ENCODE measurements at places on chromosomes 1 and 21.

GRCh38 chr1:109444346-109444745 lies 18.1 kb upstream of the PSMA5 start:
- H3K27me3 ChIP-seq: no peaks in the 10 kb centered on the region
- H3K4me3 ChIP-seq: no peak overlapping the region
- no peaks in the 10 kb centered on the region for H3K4me1 ChIP-seq

- H3K4me1 ChIP-seq: peaks cover 13% of the 10 kb centered on the region
- no peak overlapping the region for H3K27ac ChIP-seq
- DNase-seq: peak; percentile 7
- H3K36me3 ChIP-seq: no peaks in the 10 kb centered on the region
- H3K27me3 ChIP-seq: no peaks in the 10 kb centered on the region
Measured at GRCh38 chr1:59198564-59198963, 98.3 kb upstream of the FGGY start.

- H3K36me3 ChIP-seq: no peaks in the 10 kb centered on the region
- no peak for DNase-seq
- no peaks in the 10 kb centered on the region for H3K4me1 ChIP-seq
- H3K4me3 ChIP-seq: no peak overlapping the region
- H3K27ac ChIP-seq: no peak overlapping the region
Measured at GRCh38 chr1:2778220-2778592, 23.3 kb downstream of the TTC34 start.

DNA sequence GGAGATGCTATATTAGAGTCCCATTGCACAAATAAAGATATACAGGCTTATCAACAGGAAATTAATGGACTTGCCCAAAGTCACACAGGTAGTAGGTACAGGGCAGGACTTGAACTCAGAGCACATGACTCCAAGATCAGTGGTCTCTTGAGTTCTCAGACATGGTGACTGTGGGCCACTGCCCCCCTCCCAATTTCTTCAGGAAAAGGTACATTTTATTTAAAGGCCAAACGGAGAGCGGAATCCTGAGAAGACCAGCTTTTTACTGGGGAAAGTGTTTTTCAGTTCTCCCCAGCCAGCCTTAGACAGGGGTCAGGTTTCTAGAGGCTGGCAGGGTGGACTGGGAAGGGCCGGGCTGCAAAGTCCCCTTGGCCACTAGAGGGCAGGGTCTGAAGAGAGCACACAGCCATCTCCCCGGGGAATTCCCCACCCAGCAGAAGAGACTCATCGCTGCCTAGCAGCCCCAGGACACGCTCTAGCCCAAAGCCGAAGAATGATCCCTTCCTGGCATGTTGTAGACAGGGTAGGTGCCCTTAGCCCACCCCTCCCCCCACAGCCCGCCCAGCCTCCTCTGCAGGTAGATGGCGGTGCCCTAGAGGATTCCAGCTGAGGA lies 29.7 kb downstream of the ACP6 start:
- H3K4me1 ChIP-seq: no peaks in the 10 kb centered on the region
- H3K27ac ChIP-seq: no peak overlapping the region
- peak; percentile 75 for DNase-seq

DNA sequence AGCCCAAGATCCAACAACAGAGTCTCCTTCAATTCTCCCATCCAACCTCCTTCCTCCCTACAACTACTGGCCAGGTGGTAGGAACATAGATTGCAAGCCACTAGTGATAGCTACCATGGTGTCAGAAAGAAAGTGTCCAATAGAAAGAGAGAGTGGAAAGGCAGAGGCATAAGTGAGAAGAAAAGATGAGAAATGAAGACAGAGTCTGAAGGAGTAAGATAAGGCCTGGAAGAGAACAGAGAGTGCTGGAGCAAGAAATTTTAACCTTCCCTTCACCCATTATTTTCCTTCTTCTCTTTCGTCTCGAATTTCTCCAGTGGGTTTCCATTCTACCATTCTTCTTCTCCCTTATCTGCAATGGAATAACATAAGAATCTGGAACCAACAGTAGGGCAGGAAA lies 57.9 kb downstream of the CDC42BPA start:
- no peak overlapping the region for H3K27ac ChIP-seq
- no peaks in the 10 kb centered on the region for H3K36me3 ChIP-seq
- no peaks in the 10 kb centered on the region for H3K4me1 ChIP-seq

DNA sequence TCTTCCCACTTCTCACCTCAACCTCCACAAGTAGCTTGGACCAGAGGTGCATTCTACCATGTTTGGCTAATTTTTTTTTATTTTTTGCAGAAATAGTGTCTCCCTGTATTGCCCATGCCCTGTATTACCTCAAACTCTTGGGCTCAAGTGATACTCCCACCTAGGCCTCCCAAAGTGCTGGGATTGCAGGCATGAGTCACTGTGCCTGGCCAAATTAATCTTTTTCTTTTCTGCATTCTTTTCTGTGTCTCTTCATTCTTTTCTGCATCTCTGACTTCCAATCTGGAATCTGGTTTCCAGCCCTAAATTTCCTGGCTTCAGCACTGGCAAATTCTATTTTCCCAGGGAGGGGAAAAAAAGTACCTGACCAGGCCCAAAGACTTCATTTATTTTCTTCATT lies 31.2 kb upstream of the TACSTD2 start:
- no peak overlapping the region for H3K27ac ChIP-seq
- no peak for DNase-seq
- H3K4me1 ChIP-seq: peaks cover 10% of the 10 kb centered on the region
- H3K36me3 ChIP-seq: no peaks in the 10 kb centered on the region
- H3K4me3 ChIP-seq: no peak overlapping the region

GRCh38 chr1:198253668-198254067 lies 96.9 kb downstream of the NEK7 start:
- DNase-seq: no peak
- H3K36me3 ChIP-seq: no peaks in the 10 kb centered on the region
- no peak overlapping the region for H3K27ac ChIP-seq
- no peak overlapping the region for H3K4me3 ChIP-seq

GRCh38 chr21:14557413-14557812 lies 11.3 kb upstream of the SAMSN1 start:
- no peaks in the 10 kb centered on the region for H3K27me3 ChIP-seq
- H3K27ac ChIP-seq: no peak overlapping the region
- no peaks in the 10 kb centered on the region for H3K4me1 ChIP-seq
- no peaks in the 10 kb centered on the region for H3K36me3 ChIP-seq

- H3K27me3 ChIP-seq: no peaks in the 10 kb centered on the region
- H3K27ac ChIP-seq: peak overlapping the region; percentile 34
- peaks cover 73% of the 10 kb centered on the region for H3K4me1 ChIP-seq
- no peak for DNase-seq
- no peaks in the 10 kb centered on the region for H3K36me3 ChIP-seq
- H3K4me3 ChIP-seq: no peak overlapping the region
Measured at GRCh38 chr1:230139315-230139714, 72.3 kb downstream of the GALNT2 start.

DNA sequence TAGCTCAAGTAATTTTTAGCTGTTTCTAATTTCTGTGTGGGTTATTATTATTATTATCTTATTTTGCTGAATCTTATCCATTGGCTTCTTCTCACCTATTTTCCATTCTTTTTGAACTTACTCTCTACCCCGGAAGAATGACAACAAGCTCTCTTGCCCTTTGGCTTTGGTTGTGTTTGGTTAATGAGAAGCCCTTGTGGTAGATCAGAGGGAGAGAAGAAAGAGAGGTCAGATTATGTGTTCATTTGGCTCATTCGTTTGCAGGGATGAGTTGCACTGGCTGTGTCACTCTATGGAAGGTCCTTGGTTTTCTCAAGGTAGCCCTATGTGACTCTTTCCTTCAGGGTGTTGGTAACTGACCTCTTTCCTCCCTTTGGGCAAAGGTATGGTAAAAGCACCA lies 391.9 kb downstream of the LMO4 start:
- DNase-seq: no peak
- no peak overlapping the region for H3K27ac ChIP-seq
- no peaks in the 10 kb centered on the region for H3K27me3 ChIP-seq

- no peaks in the 10 kb centered on the region for H3K27me3 ChIP-seq
- H3K27ac ChIP-seq: no peak within 1 kb of the TSS
- H3K36me3 ChIP-seq: no peaks in the 10 kb centered on the region
- peaks cover 12% of the 10 kb centered on the region for H3K4me1 ChIP-seq
- no peak within 1 kb of the TSS for H3K4me3 ChIP-seq
Measured at GRCh38 chr1:19664453-19665185, at the start of gene HTR6. Gene HTR6, plus strand, starts transcription at chr1:19664875. Its CDS starts 879 bp downstream, at chr1:19665754.

- H3K4me1 ChIP-seq: no peaks in the 10 kb centered on the region
- peaks cover 14% of the 10 kb centered on the region for H3K36me3 ChIP-seq
- H3K27me3 ChIP-seq: no peaks in the 10 kb centered on the region
- no peak overlapping the region for H3K4me3 ChIP-seq
- no peak overlapping the region for H3K27ac ChIP-seq
- no peak for DNase-seq
Measured at GRCh38 chr1:212353181-212353580, 61.5 kb downstream of the PACC1 start.

DNA sequence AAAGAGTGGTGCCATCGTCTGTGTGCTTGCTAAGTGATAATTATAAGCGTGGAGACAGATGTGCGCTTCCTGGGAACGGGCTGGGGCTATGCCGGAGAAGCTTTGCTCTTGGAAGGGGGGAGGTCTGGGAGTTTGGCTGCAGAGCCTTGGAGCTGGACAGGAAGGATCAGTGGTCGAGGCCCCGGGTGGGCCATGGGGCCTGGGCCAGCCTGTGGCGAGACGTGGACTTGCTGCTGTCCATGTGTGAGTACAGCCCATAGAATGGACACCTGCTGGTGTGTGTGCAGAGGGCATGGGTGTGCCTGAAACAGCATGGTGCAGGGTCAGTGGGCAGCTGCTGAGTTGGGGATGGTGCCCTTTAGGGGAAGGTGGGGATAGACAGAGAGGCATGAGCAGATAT lies 121.3 kb downstream of the PCBP3 start:
- H3K4me3 ChIP-seq: no peak overlapping the region
- H3K27ac ChIP-seq: no peak overlapping the region
- no peaks in the 10 kb centered on the region for H3K27me3 ChIP-seq

GRCh38 chr1:96559707-96560596 lies 161.6 kb upstream of the PTBP2 start:
- H3K4me1 ChIP-seq: no peaks in the 10 kb centered on the region
- no peaks in the 10 kb centered on the region for H3K27me3 ChIP-seq
- peak; percentile 34 for DNase-seq

DNA sequence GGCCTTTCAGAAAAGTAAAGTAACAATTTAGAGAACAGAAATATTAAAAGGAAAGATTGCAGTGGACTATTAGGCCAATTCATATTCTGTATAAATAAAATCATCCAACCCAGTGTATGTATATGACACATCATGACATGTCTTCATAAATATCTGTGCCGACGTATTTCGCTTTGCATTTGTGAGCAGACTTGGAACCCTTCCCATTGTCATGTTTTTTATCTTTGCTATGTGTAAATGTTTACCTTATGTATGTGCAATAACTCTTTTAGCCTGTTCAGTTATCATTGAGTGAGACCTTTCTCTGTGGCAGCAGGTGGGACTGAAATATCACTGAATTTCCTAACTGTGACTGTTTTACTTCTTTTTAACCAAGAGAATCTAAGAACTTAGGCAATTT lies 58.0 kb upstream of the FAM3B start:
- no peak overlapping the region for H3K4me3 ChIP-seq
- peaks cover 7% of the 10 kb centered on the region for H3K4me1 ChIP-seq
- no peak overlapping the region for H3K27ac ChIP-seq
- no peaks in the 10 kb centered on the region for H3K36me3 ChIP-seq

DNA sequence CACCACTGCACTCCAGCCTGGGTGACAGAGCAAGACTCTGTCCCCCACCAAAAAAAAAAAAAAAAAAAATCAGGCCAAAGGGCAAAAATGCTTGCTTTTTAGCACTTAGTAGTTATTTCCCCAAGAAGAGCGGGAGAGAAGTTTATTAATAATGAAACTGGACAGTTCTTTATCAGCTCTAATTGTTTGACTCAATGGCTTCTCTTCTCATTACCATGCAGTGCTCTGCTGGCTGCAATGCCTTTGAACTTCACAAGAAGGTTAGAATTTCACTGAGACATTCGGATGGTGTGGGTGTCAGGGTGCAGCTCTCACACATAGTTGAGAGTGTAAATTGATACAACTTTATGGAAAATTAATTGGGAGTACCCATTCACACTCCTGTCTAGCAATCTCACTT lies 63.7 kb downstream of the EDARADD start:
- H3K4me1 ChIP-seq: no peaks in the 10 kb centered on the region
- no peak for DNase-seq
- H3K27me3 ChIP-seq: no peaks in the 10 kb centered on the region
- no peak overlapping the region for H3K4me3 ChIP-seq
- no peak overlapping the region for H3K27ac ChIP-seq

GRCh38 chr1:204420039-204421004 lies 8.7 kb upstream of the PPP1R15B start:
- H3K4me3 ChIP-seq: no peak overlapping the region
- no peak overlapping the region for H3K27ac ChIP-seq
- H3K36me3 ChIP-seq: no peaks in the 10 kb centered on the region
- peaks cover 47% of the 10 kb centered on the region for H3K4me1 ChIP-seq

DNA sequence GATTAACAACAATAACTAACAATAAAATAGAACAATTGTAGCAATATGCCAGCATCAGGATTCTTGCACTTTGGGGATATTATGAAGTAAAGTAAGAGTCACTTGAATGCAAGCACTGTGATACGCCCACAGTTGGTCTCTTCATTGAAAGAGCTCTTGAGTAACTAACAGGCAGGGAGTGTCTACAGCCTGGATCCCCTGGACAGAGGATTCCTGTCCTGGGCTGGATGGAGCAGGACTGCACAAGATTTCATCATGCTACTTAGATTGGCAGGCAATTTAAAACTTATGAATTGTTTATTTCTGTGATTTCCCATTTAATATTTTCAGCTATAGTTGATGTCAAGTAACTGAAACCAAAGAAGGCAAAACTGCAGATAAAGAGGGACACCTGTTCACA lies 13.7 kb upstream of the KRTAP19-5 start:
- no peaks in the 10 kb centered on the region for H3K36me3 ChIP-seq
- no peaks in the 10 kb centered on the region for H3K4me1 ChIP-seq
- H3K4me3 ChIP-seq: no peak overlapping the region
- H3K27me3 ChIP-seq: no peaks in the 10 kb centered on the region
- no peak for DNase-seq
- no peak overlapping the region for H3K27ac ChIP-seq

GRCh38 chr1:36095760-36096405 lies 7.2 kb downstream of the ADPRS start:
- H3K27me3 ChIP-seq: no peaks in the 10 kb centered on the region
- H3K4me1 ChIP-seq: peaks cover 6% of the 10 kb centered on the region
- H3K27ac ChIP-seq: no peak overlapping the region
- peaks cover 19% of the 10 kb centered on the region for H3K36me3 ChIP-seq

DNA sequence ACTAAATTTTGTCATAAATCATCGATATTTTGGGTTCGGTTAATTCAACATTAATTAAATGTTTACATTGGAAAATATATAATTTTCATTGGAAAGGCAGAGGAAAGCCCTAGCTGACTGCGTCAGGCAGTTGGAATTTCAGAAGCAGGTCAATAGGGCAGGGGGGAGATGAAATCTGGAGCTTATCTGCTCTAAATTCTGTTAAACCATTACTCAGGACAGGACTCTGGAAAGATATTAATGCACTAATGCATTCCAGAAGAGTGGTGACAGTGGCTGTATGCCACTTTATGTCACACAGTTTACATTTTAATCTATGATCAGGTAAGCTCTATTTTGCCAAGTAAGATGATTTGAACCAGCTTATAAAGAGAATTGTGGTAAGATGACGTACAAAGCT lies 153.0 kb upstream of the B3GALT2 start:
- DNase-seq: no peak
- no peaks in the 10 kb centered on the region for H3K36me3 ChIP-seq
- no peak overlapping the region for H3K27ac ChIP-seq
- no peaks in the 10 kb centered on the region for H3K27me3 ChIP-seq
- H3K4me3 ChIP-seq: no peak overlapping the region
